ENCODE measurements at places on chromosomes 1 and 21.
A peak's percentile ranks its signal among the peaks of the same experiment; 100 is the strongest.

- DNase-seq: no peak
Observed at GRCh38 chr1:198273748-198274295, 117.0 kb downstream of the NEK7 start.

- peak; percentile 75 for DNase-seq
Observed at GRCh38 chr1:204791453-204792353, 79.0 kb upstream of the NFASC start.

DNA sequence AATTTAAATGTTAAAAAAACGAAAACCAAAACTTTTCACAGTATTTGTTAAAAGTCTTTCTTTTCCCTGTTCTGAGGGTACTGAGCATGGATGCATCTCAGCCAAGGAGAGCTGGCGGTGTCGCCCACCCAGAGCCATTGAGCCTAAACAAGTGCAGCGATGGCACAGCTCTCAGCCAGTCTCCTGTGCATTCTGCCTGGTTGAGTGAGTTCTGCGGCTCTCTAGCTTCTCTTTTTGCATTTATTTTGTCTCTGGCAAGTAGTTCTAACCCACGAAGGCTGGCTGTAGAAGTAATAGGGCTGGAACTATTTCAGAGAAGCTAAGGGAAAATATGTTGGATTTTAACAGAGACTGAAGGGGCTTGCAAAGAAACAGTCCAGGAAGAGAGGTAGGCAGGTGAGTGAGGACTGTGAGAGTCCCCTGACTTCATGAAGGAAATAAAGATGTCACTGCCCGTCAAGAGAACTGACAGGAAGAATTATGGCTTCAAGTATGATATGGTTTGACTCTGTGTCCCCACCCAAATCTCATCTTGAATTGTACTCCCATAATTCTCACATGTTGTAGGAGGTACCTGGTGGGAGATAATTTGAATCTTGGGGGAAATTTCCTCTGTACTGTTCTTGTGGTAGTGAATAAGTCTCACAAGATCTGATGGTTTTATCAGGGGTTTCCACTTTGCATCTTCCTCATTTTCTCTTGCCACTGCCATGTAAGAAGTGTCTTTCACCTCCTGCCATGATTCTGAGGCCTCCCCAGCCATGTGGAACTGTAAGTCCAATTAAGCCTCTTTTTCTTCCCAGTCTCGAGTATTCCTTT, 35.7 kb upstream of the LIN9 start:
- no peak for DNase-seq

GRCh38 chr1:114669562-114670082, at the start of gene DENND2C:
DENND2C (minus strand) TSS chr1:114670049; CDS start chr1:114625984, 44,065 bp downstream.
- DNase-seq: no peak

DNA sequence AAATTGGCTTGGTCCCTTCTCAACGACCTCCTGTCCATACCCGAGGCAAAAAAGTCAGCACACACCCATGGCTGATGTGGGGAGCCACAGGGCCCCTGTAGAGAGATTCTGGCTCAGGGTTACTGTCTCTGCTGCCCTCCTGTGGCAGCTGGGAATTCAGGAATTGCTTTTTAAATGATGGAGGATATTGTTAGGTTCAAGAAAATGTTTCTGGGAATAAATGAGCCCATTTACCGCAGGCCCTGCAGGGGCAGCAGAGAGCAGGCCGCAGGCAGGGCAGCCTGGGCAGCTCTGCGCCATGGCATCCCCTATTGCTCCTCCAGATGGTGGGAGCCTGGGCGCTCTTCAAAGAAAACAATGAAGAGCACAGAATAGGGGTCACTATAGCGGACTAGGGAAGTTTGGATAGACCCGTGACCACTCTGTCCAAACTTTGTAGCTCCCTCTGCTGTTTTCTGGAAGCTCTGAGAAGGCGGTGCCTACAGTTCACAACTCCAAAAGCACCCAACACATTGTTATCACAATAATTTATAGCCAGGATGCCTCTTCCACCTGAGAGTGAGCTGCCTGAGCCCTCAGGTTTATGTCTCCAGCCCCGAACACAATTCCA, 201.1 kb downstream of the BACH1 start:
- DNase-seq: no peak

GRCh38 chr1:84434801-84435549, 36.7 kb downstream of the DNASE2B start:
- DNase-seq: no peak

DNA sequence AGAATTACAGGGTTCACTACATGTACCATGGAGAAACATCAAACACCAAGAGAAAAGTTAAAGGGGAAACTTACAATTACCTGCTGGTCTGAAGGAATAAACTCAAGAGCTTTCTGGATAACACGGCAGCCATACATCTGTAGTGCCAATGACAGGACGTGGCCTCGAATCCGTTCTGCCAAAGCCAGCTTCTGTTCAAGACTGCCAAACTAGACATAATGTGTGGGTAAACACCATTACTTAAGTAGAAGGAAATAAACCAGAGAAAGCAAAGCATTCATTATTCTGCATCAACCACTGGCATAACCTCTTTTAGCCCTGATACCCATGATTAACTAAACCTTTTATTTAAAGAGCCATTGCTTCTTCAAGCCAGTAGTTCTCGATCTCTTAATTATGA, 41.5 kb upstream of the SDC3 start:
- no peak for DNase-seq

DNA sequence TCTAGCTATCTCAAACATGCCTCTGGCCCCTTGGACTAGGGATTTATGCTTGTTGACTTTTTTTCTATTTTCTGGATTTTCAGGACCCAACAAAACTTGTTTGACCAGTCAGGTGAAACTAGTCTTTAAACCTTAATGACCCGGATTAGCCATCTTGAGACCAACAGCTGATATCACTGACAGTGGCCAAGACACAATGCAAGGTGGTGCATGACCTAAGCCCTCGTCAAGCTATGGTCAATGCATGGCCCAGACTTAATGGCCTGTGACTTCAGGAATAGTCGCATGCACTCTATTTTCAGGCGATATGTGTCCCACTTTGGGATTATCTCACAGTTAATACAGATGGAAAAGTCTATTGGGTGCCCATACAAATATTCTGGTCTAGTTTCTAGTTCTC, 190.4 kb downstream of the ZBTB18 start:
- DNase-seq: no peak

DNA sequence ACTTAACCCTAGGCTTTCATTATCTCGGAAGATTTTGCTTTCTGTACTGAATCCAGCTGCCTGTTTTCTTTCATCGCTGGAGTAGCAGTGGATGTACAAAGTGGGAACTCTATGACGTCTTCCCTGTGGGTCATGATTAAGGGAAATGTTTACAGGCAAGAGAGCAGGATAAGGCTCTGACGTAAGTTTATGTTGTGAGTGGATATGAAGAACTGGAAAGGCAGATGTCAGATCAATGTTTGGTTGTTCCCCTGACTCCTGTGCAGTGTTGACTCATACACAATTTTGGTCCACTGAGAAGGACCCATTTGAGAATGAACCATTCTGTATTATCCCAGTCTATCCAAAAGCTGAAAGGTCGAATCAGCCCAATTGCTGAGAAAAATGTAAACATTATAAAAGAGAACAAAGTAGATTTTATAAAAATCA, 292.4 kb downstream of the GRIK1 start:
- DNase-seq: no peak

GRCh38 chr1:234262754-234263105, 110.5 kb upstream of the COA6 start:
- no peak for DNase-seq

DNA sequence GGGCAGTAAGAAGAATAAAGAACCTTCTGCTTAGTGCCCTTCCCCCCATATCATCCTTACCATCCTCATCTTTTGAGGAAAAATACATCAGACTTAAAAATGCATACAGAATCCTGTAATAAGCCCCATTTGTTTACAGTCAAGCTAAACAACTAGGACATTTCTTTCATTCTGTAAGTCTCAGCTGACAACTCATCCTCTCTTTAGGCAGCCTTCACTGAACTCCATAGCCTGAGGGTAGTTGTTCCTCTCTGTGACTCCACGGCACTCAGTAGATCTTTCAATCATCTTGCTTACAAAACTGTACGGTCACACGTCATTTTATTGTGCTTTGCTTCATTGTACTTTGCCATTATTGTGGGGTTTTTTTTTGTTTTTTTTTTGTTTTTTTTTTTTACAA, 82.5 kb downstream of the NRIP1 start:
- DNase-seq: no peak

DNA sequence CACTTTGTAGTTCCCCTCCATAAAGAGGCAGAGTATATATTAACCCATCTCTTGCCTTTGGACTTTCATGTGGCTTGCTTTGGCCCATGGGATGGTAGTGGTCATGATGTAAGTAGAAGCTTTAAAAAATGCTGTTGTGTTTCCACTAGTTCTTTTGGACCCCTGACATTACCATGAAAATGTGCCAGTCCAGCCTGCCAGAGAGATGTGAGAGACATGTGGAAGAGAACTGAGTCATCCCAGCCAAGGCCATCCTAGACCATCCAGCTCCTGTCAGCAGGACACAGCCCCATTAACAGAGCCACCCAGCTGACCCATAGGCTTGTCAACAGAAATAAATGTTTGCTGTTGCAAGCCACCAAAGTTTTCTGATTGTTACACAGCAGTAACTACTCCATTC, 3.9 kb upstream of the CD101 start:
- DNase-seq: no peak

- no peak for DNase-seq
Observed at GRCh38 chr1:167849666-167850065, 64.3 kb downstream of the ADCY10 start.

- no peak for DNase-seq
Observed at GRCh38 chr1:233750139-233750538, 136.2 kb downstream of the KCNK1 start.

- no peak for DNase-seq
Observed at GRCh38 chr1:17635811-17636210, 96.3 kb downstream of the ARHGEF10L start.

GRCh38 chr1:39344394-39345154, 140.1 kb downstream of the MACF1 start:
- no peak for DNase-seq

DNA sequence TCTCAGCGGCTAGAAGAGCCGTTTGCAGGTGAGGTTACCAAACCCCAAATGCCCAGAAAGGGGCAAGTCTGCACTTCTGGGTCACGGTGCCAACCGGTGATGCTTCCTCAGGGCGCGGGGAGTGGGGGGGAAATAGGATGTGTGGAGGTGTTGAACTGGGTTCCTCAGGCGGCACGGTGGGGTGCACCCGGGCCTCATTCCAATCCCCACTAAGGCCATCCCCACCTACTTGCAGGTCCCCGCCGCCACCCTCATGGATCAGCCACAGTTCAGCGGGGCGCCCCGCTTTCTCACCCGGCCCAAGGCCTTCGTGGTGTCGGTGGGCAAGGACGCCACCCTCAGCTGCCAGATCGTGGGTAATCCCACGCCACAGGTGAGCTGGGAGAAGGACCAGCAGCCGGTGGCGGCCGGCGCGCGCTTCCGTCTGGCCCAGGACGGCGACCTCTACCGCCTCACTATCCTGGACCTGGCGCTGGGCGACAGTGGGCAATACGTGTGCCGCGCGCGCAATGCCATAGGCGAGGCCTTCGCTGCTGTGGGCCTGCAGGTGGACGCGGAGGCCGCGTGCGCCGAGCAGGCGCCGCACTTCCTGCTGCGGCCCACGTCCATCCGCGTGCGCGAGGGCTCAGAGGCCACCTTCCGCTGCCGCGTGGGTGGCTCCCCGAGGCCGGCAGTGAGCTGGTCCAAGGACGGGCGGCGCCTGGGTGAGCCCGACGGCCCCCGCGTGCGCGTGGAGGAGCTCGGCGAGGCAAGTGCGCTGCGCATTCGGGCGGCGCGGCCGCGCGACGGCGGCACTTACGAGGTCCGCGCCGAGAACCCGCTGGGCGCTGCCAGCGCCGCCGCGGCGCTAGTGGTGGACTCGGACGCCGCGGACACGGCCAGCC, 3.9 kb downstream of the OBSCN start:
- DNase-seq: no peak

- DNase-seq: no peak
Observed at GRCh38 chr21:42493109-42494060, 2.6 kb downstream of the RSPH1 start.
